ENCODE measurements at places on chromosomes 13 and 19.

- DNase-seq, result peak; percentile 88
Observed at GRCh38 chr19:44925114-44925891, 10.9 kb downstream of the APOC1 start.

- no peak for DNase-seq
Observed at GRCh38 chr13:110980921-110981320, 66.1 kb upstream of the ANKRD10 start.

DNA sequence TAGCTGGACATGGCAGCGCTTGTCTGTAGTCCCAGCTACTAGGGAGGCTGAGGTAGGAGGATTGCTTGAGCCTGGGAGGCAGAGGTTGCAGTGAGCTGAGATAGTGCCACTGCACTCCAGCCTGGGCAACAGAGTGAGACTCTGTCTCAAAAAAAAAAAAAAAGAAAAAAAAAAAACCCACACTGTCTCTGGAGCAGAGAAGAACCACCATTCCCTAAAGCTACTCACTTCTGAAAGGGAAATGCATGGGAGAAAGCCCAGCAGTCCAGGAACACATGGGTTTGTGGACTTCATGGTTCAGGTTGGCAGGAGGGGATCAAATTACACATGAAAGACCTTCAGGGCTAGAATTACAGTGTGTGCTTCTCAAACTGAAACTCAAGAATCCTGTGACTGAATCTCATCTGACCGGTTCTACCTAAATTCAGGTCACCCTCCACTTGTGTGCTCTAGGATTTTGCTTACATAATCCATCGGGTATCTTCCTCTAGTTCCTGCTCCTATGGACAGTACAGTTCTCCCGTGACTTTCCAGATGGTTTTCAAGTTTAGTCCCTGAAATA lies 30.2 kb upstream of the CPB2 start:
- DNase-seq, result no peak

- DNase-seq, result no peak
Observed at GRCh38 chr13:42420304-42420703, 148.4 kb downstream of the AKAP11 start.

GRCh38 chr19:12555456-12555930 lies 4.2 kb upstream of the ZNF564 start:
- DNase-seq, result no peak

DNA sequence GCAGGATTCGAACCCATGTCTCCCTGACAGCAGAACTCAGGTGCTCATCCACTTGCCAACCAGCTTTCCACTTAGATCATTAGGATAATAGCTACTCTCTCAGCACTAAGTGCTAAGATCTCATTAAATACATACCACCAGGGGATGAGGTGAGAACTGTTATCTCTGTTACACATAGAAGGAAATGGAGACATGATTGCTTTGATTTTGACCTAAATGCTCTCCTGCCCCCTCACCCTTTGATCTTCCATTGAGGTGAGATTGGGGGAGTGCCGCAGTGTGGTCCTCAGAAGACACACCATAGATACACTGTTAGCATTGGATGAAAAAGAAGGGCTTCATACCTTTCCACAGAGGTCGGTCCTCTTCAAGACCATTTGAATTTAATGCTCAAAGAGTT lies 38.9 kb upstream of the NPAS1 start:
- DNase-seq, result no peak

- peak; percentile 41 for DNase-seq
Observed at GRCh38 chr13:113664751-113665596, 2.0 kb upstream of the GRK1 start.

GRCh38 chr19:43652546-43652874 lies 12.9 kb upstream of the CADM4 start:
- no peak for DNase-seq

- no peak for DNase-seq
Observed at GRCh38 chr19:55386493-55386971, 800 bp downstream of the RPL28 start.

DNA sequence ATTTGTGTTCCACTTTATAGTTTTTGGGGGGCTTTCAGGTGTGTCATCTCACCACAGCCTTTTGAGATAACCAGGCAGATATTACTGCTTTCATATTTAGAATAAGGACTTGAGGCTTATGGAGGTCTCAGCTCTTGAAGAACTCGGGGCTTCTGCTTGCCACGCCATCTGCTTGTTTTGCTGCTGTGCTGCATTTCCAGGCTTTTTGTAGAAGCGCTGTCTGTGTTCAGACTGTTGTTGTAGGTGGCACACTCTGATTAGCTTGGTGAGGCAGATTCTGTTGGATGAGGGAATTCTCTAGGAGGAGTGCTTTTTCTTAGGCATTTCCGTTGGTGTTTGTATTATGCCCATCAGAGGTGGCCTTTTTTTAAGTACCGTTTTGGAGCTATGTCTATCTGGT lies 57.2 kb downstream of the WASF3 start:
- no peak for DNase-seq

GRCh38 chr19:4990306-4990705 lies 21.4 kb downstream of the KDM4B start:
- no peak for DNase-seq

DNA sequence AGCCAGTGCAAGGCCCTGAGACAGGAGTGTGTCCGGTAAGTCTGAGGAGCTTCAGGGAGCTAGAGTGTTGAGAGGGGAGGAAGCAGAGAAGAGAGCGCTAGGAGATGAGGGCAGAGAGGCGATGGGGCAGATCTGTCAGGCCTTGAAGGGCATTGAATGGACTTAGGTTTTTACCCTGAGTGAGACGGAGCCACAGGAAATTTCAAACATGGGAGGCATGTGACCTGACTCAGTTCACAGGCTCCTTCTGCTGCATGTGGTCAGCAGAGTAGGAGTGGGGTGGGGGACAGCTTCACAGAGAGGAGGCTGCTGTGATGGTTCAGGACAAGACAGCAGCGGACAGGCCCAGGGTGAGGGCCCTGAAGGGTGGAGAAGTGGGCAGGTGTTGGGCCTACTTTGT lies 2.5 kb upstream of the FAM98C start:
- DNase-seq, result no peak

GRCh38 chr19:821825-822503 lies at the start of gene PLPPR3:
Gene PLPPR3 (minus strand): TSS chr19:821955. CDS start chr19:821559, 396 bp downstream.
- no peak for DNase-seq

DNA sequence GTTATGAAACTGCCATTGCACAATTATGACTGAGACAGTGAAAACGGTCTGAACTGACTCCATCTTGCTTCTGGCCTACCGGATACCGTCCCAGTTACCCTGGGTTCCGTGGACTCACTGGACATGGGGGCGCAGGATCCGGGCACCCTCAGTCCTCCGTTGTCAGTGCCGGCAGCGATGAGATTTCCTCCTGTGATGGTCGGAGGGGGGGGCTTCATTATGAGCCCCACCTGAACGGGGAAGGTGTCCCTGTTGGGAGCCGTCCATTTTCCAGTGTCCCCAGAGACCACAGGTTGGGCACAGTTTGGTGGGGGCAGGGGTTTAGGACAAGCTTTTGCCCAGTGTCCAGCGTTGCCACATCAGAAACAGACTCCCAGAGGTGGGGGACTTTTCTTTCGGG lies 23.4 kb downstream of the TMEM255B start:
- DNase-seq, result peak; percentile 31

DNA sequence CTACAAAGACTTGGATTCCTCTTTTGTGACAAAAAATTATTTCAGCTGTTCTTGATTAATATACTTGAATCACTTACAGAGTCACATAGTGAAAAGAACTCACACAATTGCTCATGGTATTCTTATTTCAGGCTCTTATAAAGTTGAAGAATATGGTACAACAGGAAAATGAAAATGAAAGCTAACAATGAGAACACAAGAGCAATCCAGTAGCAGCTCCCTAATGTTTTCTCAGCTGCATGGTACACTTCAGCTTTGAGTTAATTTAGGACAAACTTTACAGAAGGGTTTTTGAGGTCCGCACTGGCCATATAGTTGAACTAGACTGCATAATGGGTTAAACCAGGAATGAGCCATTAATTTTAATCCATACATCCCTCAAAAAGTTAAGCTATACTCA lies 1261.8 kb downstream of the SLITRK5 start:
- DNase-seq, result no peak

GRCh38 chr13:113074401-113074800 lies 31.2 kb upstream of the F7 start:
- no peak for DNase-seq
